ENCODE measurements at places on chromosomes 13 and 19.

GRCh38 chr19:980133-980998, 3.8 kb upstream of the WDR18 start:
- no peak for DNase-seq

GRCh38 chr19:36182612-36183244, 30.5 kb upstream of the COX7A1 start:
- no peak for DNase-seq

DNA sequence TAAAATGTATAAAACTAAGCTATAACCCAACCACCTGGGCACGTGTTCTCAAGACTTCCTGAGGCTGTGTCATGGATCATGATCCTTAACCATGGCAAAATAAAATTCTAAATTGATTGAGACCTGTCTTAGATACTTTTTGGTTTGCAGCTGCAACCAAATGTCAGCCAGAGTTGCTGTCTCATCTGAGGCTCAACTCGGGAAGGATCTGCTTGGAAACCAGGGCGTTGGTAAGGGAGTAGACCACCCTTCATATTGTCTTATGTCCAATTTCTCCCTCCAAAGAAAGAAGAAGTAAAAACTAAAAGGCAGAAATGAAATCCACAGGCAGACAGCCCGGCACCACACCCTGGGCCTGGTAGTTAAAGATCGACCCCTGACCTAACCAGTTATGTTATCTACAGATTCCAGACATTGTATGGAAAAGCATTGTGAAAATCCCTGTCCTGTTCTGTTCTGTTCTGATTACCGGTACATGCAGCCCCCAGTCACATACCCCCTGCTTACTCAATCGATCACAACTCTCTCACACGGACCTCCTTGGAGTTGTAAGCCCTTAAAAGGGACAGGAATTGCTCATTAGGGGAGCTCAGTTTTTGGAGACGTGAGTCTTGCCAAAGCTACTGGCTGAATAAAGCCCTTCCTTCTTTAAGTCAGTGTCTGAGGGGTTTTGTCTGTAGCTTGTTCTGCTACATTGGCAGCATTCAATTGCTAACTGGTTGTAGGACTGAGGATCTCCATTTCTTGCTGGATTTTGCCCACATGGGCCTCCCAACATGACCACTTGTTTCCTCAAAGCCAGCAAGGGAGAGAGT, 22.9 kb upstream of the IGSF23 start:
- DNase-seq, result no peak

- DNase-seq, result no peak
Observed at GRCh38 chr19:44003461-44004009, 778 bp downstream of the ZNF230 start.

DNA sequence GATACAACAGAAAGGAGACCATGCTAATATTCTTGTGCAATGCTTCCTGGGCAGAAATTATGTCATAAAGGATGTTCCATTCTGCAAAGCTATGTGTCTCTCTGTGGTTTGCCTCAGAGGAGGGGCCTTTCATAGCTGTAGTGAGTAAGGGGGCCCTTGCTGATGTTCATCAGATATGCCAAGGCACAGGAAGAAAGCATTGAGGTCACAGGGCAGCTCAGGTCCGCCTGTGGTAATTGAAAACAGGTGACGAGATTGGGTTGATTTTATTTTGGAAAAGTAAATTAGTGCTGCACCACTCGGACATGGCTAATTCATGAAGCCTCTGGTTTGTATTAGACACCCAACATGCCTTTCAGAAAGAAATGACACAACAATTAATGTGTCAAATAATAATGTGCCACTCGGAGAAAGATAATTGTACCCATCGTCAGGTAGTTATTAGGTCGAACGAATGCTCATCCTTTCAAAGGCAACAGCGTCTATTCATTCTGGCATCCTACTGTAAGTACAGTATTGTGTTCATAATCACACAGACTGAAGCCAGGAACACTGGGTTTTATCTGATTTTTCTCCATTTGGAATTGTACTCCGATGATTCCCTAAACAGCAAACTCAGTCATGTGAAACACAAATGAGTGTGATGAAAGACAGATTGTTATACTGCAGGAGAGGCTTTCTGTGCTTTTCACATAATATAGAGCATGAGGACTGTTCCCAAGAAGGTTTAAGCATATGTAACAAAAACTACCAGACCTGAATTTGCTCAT, 421.6 kb upstream of the KLF12 start:
- DNase-seq, result no peak

- DNase-seq, result no peak
Observed at GRCh38 chr19:19588546-19588945, 29.9 kb downstream of the PBX4 start.

DNA sequence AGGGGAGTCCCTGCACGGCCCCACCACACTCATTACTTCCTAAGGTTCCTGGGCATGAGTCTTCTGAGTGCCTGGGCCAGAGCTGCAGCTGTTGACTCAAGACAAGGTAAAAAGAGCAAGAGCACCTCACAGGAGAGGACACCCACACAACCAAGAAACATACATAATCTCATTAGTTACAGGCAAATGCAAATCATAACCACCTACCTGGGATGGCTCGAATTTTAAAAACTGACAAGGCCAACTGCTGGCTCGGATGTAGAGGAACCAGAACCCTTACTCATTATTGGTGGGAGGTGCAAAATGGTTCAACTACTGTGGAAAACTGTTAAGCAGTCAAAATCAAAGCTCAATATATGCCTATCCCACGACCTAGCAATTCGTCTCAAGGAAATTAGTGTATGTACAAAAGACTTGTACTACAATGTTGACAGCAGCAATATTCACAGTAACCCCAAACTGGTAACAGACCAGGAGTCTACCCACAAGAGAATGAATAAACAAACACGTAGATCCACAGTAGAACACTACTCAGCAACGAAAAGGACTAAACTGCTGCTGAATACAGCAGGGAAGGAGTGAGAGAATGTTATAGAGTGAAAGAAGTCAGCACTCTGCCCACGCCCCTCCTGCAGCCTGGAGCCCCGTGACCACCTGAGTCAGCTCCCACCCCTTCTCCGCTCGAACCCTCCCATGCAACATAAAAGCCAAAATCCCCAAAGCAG, 15.8 kb downstream of the AKT2 start:
- no peak for DNase-seq

- no peak for DNase-seq
Observed at GRCh38 chr13:62040078-62040477, 624.4 kb upstream of the PCDH20 start.

- DNase-seq, result no peak
Observed at GRCh38 chr19:30479231-30479630, 107.0 kb downstream of the ZNF536 start.

GRCh38 chr13:68690567-68690966, 1417.1 kb upstream of the ATXN8OS start:
- no peak for DNase-seq

- no peak for DNase-seq
Observed at GRCh38 chr13:50574731-50575130, 268.8 kb downstream of the DLEU7 start.

DNA sequence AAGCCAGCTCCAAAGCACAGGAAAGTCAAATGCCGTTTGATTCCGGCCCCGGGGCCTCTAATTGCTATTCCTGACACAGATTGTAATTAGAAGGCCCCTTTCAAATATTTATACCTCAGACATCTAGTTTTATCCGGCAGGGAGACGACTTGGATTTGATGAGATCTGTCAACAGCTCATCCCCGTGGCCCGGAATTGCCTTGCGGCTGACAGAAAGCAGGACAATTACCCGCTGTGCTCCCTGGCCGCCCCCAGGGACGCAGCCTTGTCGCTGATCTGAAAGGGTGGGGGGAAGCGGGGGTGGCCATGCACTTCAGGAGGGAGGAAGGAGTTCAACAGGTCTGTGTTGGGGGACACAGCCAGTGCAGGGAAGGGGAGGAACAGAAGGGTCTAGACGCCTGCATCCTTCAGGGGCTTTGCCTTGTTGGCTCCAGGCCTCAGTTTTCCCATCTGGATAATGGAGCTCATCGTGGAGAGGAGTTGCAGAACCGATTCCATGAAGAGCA, 1.8 kb upstream of the SHD start:
- no peak for DNase-seq

GRCh38 chr13:52925775-52926285, 77.4 kb upstream of the PCDH8 start:
- DNase-seq, result no peak

- DNase-seq, result no peak
Observed at GRCh38 chr13:93001866-93002461, 224.6 kb upstream of the GPC6 start.

- no peak for DNase-seq
Observed at GRCh38 chr13:29698106-29698505, 102.6 kb upstream of the SLC7A1 start.

DNA sequence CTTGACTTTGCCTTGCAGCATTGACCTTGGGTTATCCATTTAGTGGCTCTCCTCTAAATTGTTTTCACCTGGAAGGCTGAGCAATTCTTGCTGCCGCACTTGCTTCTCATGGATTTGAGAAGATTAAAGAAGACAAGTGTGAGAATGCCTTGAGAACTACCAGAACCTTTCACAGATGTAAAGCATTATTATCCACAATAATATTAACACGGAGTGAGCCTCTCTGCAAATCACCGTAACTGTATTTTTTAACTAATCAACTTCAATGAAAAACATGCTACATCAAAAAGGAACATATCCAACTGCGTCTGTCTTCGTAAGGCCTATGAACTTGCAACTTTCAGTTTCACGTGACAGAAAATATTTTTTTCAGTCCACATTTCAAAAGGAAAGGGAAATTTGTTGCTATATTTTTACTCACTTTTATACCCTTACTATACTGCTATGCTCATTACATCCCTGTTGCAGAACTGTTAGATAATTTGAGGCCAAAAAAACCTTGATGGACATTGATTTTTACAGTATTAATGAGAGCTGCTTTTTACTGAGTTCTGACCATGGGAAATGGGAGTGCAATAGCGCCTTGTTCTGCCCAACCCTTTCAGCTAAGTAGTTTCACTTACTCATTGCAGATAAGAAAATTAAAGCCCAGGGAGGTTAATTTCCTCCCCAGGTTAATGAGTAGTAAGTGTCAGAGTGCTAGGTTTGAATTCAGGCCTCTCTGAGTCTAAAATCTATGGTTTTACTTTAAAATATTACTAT, 93.8 kb upstream of the RAP2A start:
- DNase-seq, result no peak

DNA sequence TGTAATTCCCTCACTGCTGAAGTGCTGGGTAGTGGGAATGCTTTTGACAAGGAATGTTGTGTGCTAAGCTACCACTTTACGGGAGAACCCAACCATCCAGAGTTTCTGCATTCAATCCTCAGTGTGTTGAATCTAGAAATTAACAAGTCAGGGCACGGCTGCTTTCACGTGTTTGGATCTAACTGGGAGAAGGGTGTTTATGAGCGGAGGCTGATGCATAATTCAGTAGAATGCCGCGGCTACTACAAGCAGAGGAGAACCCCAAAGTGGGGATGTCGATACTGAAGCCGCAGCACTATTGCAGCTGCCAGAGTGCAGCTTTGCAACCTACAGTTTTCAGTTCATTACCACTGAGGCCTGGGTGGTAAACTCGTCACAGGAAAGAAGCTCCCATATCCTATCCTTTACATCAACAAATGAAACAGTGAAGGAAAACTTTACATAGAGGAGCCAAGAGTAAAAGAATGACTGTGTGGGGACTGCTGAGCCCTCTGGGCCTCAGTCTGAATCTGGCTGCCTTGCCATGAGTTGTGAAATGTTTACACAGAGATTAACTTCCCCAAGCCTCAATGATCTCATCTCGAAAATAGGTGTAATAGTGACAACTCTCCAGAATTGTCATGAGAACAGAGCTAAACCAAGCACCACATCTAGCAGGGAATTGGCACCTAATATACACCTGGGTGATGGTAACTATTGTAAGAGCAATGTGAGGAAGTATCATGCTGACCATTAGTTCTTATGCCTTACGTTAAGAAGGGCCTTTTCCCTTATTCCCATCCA, 531.7 kb downstream of the MYO16 start:
- DNase-seq, result no peak

DNA sequence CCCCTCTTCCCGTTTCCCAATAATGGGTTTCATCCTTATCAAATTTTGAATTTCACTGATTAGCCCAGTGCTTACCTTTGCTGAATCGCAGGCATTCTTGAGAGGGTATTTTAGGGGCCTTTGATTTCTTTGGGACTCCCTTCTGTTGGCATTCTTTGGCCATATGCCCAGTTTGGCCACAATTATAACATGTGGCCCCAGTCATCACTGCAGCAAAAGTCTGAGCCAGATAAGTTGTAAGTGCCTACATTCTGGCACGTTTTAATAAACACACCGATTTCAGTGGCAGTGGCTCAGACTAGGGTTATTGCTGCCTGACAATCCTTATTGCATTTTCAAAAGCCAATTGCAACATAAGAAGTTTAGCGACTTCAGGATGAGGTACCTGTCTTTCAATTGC, 41.4 kb downstream of the ZNF726 start:
- DNase-seq, result no peak

DNA sequence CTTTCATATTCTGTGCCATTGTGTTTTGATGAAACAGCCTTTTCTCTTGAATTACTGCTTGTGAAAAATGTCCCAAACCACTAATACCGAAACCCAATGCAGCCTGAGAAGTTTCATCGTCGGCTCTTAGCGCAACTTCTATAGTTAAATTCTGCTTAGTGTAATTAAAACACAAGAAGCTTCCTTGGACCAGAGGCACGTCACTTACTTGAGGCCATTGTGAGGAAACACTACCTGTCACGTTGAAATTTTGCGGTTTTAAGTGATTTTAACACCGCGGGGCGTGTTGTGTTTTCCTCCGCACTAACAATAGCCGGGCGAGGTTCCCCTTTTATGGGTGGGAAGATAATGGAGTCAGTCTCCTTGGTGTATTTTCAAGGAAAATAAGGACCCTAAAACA, 70.9 kb downstream of the GGACT start:
- no peak for DNase-seq

All from stimulated activated CD4-positive, alpha-beta T cell treated with anti-CD3 and anti-CD28 coated beads, Interleukin-2, amount 100 ng/mL, for 4 hours (primary cell).